ENCODE measurements at places on chromosomes 1 and 21.

DNA sequence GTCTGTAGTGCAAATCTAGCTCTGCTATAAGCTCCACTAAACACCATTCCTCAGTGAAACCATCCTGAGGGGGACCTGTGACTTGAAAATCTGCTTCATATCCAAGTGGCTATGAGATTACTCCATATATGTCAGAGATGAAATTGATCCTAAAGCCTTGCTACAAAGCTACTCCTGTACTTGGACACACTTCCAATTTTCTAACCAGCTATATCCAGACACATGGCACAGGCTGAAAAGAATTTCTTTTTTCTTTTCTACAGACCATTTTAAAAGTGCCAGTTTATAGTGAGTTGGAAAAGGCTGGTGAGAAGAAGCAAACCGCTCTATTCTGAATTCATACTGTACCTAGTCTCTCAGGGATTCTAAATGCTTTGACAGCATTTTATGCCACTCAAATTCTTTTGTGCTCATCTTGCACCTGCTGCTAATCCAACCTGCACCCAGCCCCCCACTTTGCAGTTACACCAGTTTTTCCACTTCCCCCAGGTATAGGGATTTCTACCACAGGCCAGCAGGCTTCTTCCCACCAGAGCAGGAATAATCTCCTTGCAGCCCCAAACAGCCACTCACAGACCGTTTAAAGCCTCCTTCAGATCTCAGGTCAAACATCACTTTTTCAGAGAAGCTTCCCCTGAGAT, 112.5 kb downstream of the RERE start:
- no peak for DNase-seq

DNA sequence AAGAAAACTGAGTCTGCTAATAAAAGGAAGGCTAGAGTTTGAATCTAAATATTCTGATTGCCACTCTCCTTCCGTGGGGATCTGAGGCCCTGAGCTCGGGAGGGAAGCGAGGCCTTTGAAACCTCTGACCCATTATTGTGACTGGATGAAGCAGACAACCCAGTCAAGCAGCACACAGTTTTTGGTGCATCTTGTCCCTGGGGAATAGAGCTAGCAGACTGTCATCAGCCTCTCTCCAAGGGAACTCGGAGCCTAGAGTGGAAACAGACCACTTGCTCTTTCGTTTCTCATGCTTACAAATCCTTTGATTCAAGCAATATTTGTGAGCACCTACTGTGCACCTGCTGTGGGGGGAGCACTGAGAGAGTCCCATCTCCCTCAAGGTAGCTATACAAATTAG, 133.2 kb upstream of the KLHDC7A start:
- no peak for DNase-seq

- DNase-seq: no peak
These were observed 243.6 kb downstream of the DNM3 start for GRCh38 chr1:172084876-172085275.

DNA sequence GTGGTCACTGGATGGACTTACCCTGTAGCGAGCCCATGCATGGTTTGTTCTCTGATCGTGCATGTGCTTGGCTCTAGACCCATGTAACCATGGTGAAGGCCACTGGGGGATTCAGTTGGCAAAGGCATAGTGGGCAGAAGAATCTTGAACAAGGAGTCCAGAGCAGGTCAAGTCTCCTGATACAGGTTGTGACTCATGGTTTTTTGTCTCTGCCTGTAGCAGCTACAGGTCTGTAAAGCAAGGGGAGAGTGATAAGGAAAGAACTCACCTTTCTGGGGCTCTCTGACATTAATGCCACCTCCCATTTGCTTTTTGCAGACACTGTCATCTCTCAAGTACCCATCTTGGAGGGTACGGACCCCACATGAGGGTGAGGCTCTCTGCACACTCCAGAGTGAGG, 153.4 kb upstream of the CAMK1G start:
- no peak for DNase-seq

DNA sequence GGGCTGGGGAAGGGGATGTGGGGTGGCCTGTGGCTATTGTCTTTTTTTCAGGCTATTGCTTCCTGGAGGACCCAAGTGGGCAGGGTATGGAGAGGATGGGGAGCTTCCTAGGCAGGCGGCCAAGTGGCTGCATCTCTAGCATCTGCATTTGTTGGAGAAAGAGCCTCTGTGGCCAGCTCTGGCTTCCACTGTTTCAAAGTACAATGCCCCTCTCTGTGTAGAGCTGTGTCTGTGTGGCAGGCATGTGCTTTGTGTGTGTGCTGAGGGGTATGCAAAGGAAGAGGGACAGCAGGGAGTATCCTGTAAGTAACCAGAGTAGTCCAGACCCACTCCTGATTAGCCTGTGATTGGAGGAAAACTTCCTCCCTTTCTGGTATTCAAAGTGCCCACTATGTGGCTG, 40.6 kb downstream of the KCNA2 start:
- no peak for DNase-seq

GRCh38 chr1:245046315-245046714, 108.5 kb upstream of the KIF26B start:
- DNase-seq: no peak

- DNase-seq: no peak
These were observed 404.5 kb upstream of the LRRC7 start for GRCh38 chr1:69163241-69163640.

DNA sequence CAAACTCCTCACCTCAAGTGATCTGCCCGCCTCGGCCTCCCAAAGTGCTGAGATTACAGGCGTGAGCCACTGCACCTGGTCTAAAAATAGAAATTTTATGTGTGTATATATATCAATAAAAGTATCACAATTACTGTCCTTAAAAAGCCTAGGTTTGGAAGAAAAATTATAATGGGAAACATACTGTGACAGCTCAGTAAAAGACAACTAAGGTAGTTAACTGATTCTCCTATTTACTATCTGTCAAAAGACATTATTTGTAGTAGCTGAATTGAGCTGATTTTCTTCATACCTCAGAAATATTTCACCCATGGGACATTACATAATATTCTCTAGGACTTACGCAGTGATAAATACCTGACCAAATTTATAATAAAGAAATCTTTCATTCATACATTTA, 122.5 kb downstream of the SMYD3 start:
- no peak for DNase-seq

- no peak for DNase-seq
These were observed 364.0 kb downstream of the CAMTA1 start for GRCh38 chr1:7149080-7149838.

DNA sequence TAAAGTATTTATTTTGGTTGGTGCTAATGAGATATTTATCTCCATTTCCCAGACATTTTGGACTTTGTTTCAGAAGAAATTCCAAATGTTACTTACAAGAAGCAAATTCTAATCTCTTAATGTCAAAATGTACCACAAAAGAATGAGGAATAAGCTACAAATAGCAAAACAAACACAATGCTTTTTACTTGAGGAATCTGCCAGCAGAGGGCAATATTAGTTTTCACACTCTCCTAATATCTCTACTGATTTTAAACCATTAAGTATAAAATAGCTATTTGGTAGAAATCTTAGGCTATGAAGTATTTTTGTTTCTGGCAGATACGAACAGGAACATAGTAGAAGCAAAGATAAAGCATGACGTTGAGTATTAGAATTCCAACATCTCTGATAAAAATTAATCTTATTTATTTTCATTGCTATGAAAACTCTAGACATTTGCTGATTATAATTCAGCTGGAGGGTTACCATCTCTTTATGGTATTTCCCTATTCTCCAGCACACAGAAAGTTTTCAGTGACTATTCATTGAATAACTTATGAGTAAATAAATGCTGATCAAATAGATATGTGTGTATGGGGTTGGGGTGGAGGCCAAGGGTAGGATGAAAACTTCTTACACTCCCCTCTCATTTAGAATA, 13.4 kb upstream of the HMCN1 start:
- DNase-seq: no peak

- no peak for DNase-seq
These were observed 85.9 kb downstream of the MRPL37 start for GRCh38 chr1:54285815-54286345.

DNA sequence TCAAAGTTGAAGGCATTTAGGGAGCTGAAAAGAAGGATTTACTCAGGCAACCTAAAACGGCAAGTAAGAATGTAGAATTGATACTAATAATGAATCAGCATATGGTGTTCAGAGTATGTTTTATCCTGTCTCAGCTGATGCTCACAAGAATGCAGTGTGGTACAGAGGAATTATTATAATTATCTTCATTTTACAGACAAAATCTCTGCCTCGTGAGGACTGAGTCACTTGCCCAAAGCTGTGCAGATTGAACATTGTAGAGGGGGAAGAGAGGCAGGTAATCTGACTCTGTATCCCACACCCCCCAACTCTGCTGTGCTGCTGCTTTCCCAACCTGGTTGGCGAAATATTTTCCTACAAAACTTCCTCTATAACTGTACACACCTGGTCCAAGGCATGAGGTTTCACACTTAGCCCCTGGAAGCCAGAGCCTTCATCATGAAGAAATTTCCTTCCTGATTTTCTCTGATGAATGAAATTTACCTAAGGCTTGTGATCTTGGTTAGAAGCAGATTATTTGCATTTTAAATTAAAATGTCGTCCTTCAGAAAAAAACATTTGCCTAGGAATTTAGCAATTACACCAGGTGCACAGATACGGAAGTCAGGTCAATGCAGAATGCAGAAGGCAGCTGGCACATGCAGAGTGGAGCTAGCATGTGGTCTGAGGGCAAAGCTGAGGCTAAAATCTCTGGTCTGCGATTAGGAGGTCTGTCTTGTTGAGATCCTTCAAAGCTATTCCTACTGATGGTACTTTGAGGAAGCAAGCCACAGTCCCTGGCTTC, 52.8 kb downstream of the DPT start:
- no peak for DNase-seq

- DNase-seq: no peak
These were observed 28.5 kb upstream of the SLC6A9 start for GRCh38 chr1:44059664-44060355.

GRCh38 chr1:38941527-38942019, at the start of gene RHBDL2:
RHBDL2 (minus strand) TSS chr1:38941830; CDS start chr1:38919212, 22,618 bp downstream.
- no peak for DNase-seq

DNA sequence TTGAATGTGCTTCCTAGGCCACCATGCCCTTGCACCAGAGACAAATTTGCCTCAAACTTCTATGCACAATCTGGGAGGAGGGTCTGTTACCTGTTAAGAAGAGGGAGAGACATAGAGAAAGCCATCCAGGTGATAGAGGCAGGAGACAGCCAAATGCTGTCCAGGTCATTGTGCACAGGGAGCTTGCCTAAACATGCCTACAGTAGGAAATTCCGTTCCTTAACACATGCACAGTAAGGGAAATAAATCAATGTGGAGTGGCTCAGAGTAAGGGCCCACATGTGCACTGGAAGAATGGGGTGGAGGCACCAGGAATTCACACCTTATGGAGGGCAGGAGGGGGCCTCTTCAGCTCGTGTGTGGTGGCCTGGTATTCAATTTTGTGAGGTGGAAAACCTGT, 19.5 kb upstream of the CREG1 start:
- no peak for DNase-seq

DNA sequence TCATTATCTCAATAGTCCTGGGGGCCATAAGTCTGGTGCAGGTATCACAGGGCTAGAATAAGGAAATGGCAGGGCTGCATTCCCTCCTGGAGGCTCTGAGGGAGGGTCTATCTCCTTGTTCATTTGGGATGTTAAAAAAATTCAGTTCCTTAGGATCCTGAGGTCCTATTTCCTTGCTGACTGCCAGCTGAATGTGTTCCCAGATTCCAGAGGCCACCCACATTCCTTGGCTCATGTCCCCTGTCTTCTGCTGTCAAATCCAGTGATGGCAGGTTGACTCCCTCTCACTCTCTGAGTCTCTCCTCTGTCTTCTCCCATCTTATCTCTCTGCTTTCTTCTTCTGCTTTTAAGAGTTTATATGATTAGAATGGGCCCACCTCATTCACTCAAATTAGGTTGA, 400.6 kb downstream of the PTPRU start:
- DNase-seq: no peak

DNA sequence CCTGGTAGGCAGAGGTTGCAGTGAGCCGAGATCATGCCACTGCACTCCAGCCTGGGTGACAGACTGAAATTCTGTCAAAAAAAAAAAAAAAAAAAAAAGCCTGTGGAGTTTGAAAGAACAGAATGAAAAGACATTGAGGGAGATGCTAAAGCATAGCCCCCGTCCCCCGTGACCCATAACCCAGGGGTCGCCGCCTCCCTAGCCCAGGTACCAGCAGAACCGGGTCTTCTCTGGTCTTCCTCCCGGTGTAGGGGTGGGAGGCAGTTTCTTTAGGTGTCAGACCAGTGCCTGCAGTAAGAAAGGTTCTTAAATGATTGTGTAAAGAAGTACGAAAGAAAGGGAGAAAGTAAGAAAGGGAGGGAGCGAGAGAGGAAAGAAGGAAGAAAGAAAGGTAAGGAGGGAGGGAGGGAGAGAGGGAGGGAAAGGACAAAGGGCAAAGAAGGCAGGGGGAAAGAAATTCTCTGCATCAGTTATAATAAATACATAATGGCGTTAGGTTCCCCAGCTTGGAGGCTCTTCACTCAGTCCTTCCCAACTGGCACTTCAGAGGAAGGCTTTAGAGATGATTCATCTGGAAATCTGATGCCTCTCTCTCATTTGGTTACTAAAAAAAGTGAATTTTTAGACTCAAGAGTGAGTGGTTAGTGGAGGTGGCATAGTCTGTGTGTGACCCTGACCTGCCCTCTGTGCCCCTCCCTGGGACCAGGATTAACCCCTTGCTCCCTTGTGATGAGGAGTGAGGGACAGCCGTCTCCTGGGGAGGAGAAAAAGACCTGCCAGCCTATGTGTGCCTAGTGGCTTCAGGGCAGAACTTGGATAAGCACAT, 1.1 kb downstream of the IL24 start:
- no peak for DNase-seq

DNA sequence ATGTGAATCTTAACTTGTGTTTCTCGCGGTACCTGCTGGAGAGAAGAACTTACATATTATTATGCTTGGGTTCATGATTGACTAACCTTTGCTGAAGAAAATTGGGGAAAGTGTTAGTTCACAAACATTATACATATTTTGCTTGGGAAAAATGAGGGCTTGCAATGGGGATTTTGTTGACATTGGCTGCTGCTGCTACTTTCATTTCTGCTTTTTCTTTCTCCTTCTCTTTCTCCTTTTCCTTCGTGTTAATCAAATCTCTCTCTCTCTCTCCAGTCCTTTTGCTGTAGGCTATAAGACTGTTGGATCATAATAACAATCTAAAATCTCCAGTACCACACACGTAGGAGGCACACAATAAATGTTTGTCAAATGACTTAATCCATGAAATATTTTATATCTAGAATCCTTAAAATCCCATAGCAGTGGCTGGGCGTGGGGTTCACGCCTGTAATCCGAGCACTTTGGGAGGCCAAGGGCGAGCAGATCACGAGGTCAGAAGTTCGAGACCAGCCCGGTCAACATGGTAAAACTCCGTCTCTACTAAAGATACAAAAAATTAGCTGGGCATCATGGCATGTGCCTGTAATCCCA, 23.0 kb downstream of the IRF2BP2 start:
- no peak for DNase-seq

DNA sequence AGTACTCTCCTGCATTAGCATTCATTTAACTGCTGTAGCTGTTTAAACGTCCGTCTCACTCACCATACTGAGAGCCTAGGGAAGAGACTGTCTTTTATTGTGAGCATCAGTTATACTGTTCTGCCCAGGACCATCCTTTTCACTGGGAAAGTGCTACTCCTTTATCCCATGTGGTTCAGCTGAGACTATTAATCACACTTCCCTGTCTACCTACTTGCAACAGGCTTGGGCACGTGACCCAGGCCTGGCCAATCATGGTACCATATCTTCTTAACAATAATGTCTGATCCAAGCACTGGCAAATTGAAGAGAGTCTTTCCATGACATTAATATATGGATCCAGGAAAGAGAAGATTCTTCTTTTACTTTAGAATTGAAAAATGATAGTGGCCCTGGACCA, 108.1 kb downstream of the TM2D1 start:
- DNase-seq: no peak
